ENCODE measurements at places on chromosomes 6 and 20.

GRCh38 chr6:161211380-161212035 lies 62.4 kb downstream of the AGPAT4 start:
- no peak for DNase-seq

- DNase-seq = no peak
Observed at GRCh38 chr6:149906405-149906804, 8.5 kb upstream of the RAET1E start.

GRCh38 chr20:32432277-32432676 lies 74.1 kb downstream of the ASXL1 start:
- no peak for DNase-seq

DNA sequence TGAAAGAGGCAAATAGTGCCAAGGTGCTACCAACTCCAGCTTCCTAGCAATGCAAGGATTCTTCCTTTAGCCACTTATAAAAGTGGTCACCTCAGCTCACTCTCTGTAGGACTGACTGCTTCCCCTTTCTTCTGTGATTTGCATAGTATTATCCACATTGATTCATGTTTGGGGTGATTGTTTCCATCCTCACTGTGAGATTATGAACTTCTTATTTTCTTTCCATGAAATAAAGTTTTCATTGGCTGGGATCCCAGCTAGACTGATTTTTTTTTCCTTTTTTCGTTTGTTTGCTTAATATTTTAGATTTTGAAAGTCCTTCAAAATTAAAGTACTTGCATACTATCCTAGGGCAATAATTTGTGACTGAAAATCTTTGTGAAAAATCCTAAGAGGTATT lies 50.5 kb downstream of the EYA4 start:
- no peak for DNase-seq

- DNase-seq = no peak
Observed at GRCh38 chr6:16669227-16669626, 92.0 kb downstream of the ATXN1 start.

GRCh38 chr6:151514000-151514730 lies 20.3 kb downstream of the CCDC170 start:
- DNase-seq = no peak

- no peak for DNase-seq
Observed at GRCh38 chr6:119158057-119158848, 79.8 kb upstream of the FAM184A start.

DNA sequence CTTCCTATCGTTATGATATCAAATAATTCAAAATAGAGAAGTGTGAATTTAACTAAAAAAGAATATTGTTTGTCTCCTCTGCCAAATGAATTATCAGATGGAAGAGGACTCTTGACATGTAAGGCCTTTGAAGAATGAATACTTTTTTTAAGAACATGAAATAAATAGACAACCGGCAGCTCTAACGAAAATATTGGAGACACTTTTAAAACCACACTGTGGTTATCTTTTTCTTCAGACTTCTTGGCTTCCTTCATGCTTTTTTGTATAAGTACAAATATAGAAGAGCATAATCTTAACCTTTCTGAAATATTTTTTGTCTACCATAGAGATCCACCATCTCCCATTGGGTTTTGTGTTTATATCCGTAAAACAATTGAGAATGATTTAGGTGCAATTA lies 115.2 kb upstream of the SCGN start:
- no peak for DNase-seq

DNA sequence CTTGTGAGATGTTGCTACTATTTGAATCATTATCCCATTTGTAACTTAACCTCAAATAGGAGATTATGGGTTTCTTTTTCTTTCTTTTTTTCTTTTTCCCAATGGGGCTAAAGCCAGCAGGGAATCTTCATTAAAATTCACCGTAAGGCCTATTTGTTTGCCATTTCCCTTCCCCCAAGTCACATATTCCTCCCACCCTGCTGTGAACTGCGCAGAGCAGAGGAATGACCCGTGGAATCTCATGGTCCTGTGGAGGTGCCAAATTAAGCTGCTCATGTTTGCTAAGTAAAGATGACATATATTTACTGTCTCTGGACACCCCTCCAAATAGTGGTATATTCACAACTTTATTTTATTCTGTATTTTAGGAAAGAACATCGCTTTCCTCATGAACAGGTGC lies 699.3 kb downstream of the RNF144B start:
- no peak for DNase-seq

DNA sequence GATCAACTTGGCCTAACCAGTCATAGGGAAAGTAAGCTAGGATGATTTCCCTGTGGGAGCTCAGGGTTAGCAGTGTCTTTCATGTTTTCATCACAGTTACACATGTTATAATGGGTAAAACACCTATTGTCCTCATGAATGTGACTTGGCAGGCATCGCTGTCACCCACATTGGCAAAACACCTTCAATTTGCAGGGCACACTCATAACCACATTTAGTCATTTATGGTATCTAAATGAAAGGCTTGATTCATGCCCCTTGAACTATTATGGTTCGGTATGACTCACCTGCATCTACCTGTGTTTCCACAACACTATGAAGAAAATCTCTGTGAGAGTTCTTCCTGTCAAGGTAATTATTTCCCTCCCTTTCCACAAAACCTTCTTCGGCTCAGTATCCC lies 49.2 kb downstream of the FRK start:
- no peak for DNase-seq

GRCh38 chr20:4099905-4100675 lies 84.7 kb upstream of the RNF24 start:
- no peak for DNase-seq

DNA sequence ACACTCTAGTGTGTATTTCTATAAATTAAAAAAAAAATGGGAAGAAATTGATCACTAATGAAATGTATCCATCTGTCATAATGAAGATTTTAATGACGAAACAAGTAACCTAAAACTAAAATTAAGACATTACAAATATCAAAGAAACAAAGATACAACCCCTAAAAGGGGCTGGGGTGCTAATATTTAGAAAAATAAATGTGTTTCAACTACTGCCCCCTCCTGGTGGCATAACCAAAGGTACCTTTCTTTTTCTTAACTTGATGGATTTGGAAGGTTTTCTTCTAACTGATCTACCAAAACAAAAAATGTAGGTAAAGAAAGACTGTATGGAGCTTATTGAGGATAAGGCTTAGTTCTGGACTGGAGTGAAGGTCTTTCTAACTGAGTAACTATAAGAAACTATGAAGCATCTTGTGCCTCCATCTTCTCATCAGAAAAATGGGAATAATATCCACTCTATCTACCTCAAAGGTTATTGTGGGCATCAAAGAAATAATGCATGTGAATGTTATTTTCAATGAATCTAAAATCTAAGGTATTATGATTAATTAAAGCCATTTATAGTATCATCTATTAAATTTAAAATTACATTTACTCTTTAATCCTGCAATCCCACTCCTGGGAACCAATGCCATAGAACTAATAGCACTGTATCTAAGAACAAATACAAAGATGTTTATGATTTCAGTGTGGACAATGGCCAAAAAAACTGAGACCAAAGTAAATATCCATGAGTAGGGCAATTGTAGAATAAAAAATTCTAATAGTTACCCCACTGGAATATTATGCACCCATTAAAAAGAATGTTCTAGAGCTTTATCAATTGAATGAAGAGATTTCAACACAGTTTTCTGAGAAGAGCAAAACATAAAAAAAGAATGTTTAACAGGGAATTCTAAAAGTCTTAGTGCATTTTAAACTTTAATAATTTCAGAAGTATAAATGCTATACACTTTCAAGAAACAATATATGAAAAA lies 117.2 kb downstream of the BACH2 start:
- DNase-seq = no peak

- no peak for DNase-seq
Observed at GRCh38 chr6:130935978-130936377, 108.8 kb downstream of the SMLR1 start.

- DNase-seq = no peak
Observed at GRCh38 chr6:27757307-27757706, 154.9 kb downstream of the OR2B2 start.

All from GM18507 (cell line).